GM12878 (cell line): ENCODE measurements at places on chromosomes 3 and 15. TPM values are rescaled to one million over a fixed set of nuclear protein-coding genes. Genes with fewer than 3 reads are reported as not detected.
A peak's percentile ranks its signal among the peaks of the same experiment; 100 is the strongest.

GRCh38 chr3:30453360-30454039 lies 152.9 kb upstream of the TGFBR2 start:
- no peaks in the 10 kb centered on the region for H3K36me3 ChIP-seq
- H3K4me1 ChIP-seq, result no peaks in the 10 kb centered on the region
- H3K27ac ChIP-seq, result no peak overlapping the region
- no peaks in the 10 kb centered on the region for H3K27me3 ChIP-seq

DNA sequence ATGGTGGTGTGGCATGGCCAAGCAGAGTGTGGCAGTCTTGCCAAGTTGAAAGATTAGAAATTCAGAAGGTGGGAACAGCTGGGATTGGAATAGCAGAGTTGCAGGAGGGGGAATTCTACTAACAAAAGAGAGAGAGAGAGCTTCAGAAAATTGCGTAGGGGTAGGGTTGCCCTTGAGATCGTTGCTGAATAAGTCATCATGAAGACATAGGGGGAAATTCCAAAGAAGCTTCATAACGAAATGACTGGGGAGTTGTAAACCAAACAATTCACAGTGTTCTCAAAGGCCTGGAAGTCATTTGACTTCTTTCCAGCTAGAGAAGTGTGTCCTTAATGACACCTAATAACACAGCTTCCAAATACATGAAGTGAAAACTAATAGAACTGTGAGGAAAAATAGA lies 26.3 kb upstream of the TIPARP start:
- no peak for DNase-seq
- H3K4me1 ChIP-seq, result peaks cover 21% of the 10 kb centered on the region
- no peaks in the 10 kb centered on the region for H3K36me3 ChIP-seq
- no peaks in the 10 kb centered on the region for H3K27me3 ChIP-seq

GRCh38 chr15:81117136-81117535 lies 16.9 kb upstream of the CFAP161 start:
- H3K36me3 ChIP-seq, result no peaks in the 10 kb centered on the region
- DNase-seq, result no peak
- no peak overlapping the region for H3K27ac ChIP-seq

- no peaks in the 10 kb centered on the region for H3K27me3 ChIP-seq
- peaks cover 21% of the 10 kb centered on the region for H3K4me1 ChIP-seq
- no peak overlapping the region for H3K27ac ChIP-seq
These were observed 41.6 kb downstream of the PARP15 start for GRCh38 chr3:122619040-122619439.

DNA sequence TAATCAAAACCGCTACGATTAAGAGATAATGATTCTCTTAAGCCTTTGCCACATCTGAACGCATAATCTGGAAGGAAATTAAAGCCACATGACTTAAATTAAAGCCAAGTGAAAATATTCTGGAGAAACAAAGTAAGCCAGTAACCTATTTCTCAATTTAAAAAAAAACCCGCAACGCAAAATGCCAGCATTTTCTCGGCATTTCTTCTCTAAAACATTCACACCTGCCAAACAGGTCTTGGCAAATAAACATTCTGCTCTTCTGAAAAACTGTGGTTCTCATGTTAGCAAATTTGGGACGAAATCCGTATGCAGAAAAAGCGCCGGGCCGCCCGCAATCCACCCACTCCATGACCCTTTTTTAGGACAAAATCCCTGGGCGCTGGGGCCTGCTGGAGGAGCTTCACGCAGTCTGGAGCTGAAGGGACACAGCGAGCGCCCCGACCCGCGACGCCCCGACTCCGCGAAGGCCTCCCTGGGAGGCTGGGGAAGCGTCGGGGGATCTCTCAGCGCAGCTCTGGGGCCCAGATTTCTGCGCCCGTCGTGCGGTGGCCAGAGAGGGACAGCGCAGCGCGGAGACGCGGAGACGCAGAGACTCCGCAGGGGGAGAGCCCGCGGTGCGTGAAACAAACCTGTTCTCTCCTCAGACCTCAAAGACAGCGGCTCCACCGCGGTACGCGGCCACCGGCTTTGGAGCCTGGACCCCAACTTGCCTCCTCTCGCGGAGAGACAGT lies 471 bp downstream of the NKIRAS1 start:
- no peak for DNase-seq
- no peaks in the 10 kb centered on the region for H3K36me3 ChIP-seq
- peaks cover 3% of the 10 kb centered on the region for H3K4me1 ChIP-seq
- peak overlapping the region; percentile 81 for H3K27ac ChIP-seq

GRCh38 chr3:154967090-154967489 lies 113.0 kb upstream of the MME start:
- H3K4me1 ChIP-seq, result no peaks in the 10 kb centered on the region
- H3K27ac ChIP-seq, result no peak overlapping the region

DNA sequence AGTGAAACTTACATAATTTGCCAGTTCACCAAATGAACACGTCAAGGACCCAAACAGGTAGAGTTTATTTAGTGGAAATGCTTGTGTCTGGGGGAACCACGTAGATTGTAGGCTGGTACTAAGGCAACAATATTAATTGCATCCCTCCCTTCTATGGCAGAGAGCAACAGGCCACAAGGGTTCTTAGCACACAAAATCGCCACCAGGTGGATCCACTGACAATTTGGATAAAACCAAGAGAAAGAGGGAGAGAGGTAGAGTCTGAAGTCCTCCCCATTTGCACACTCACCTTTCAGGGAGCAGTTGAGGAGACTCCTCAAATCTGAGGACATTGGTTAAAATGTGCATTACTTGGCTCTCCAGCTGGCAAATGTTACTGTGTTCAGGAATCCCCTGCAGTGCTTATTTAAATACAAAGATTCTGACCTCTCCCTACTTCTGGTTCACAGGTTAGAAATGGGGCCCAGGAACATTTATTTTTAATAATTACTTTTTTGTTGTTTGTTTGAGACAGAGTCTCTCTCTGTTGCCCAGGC lies 181.0 kb upstream of the FEZF2 start:
- DNase-seq, result no peak
- no peak overlapping the region for H3K4me3 ChIP-seq
- no peak overlapping the region for H3K27ac ChIP-seq
- H3K27me3 ChIP-seq, result no peaks in the 10 kb centered on the region; the same call in none of the 2 replicates
- no peaks in the 10 kb centered on the region for H3K4me1 ChIP-seq

Gene SCAMP5
- 24.8 and 25.5 TPM in 2 replicates for total RNA-seq

Gene CACNA1D
- 2.6 and 2.7 TPM in 2 replicates for total RNA-seq

Gene GRAMD2A
- not detected in 2 replicates for total RNA-seq

Gene VPS18
- 19.8 and 20.3 TPM in 2 replicates for total RNA-seq

Gene FBXO40
- total RNA-seq, result not detected in 2 replicates

Gene SETD2
- 36.3 and 39.3 TPM in 2 replicates for total RNA-seq

Gene THPO
- total RNA-seq, result not detected in 2 replicates

Gene ARHGEF3
- total RNA-seq, result 69.5 and 70.6 TPM in 2 replicates

Gene HIGD2B
- 0.24 TPM in 1 of 2 replicates, not detected in the other for total RNA-seq

Gene PRR20G
- total RNA-seq, result not detected in 2 replicates

Gene TUSC7
- not detected in 2 replicates for total RNA-seq

Gene ITIH1
- 0.16 and 0.33 TPM in 2 replicates for total RNA-seq
